SK-N-MC (cell line): ENCODE measurements at places on chromosomes 4 and X.

DNA sequence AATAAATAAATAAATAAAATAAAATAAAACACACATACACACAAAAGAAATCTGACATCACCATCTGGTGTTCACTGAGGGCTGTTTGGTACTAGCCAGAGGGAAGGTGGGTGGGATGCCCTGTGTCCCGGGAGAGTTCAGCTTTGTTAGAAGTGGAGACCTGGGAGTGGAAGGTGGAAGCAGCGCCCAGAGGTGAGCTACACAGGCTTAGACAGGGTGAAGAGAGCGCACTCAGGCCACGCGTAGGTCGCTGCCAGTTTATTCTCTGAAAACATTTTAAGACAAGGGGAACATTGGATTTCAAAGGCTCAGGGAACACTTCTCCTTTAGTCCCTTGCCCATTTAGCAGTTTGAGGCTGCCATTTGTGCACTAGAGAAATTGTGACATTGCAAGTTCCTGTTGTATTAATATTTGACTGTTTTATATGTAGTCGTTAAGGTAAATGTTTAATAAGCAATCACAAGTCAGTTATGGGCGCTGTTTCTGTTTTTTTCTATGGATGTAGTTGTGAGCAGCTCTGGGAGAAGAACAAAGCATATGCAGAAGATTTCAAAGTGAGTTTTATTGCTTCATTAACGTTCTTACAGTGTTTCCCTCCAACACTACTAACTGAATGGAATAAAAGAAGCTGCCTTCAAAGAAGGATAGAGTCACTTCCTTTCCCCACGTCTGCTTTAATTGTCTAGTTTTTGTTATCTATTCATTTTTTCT lies 405.5 kb upstream of the NR3C2 start:
- DNase-seq: no peak

- DNase-seq: peak; percentile 88
Observed at GRCh38 chr4:87150498-87151261, 69.7 kb downstream of the KLHL8 start.

DNA sequence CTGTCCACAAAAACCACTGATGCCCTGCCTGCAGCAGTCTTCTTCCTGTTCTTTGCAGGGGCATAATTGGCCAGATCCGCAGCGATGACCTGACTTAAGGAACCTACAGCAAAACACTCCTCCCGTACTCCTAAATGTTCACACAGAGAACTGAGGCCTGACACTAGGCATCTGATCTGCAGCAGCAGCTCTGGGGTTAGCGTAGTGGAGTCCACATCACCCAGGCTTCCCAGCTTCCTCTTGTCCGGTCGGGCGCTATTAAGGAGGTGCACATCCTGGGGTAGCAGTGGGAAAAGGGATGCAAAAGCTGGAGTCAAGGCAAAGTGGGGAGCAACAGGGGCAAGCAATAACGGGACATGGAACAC lies 758 bp downstream of the SCFD2 start:
- no peak for DNase-seq

DNA sequence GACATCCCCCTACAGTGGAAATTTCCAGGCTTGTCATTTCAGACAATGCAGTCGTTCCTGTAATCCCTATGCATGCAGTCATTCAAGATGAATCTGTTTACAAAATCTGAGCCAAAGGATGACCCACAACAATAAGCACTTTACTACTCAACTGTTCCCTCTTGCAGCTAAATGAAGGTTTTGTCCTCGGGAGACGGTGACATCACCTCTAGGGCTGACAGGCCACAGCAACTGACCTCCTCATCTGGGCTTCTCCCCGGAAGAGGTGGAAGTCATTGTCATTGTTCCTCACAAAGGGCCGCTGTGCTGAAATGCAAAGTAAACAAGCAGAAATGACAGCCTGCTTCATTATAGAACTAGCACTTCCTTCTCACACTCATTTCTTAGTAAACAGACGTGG lies 29.2 kb downstream of the CLRN2 start:
- DNase-seq: no peak

GRCh38 chr4:14117575-14118238 lies 490.2 kb upstream of the BOD1L1 start:
- DNase-seq: no peak

GRCh38 chrX:118974088-118974907 lies at the start of gene LONRF3:
TSS of gene LONRF3 (plus strand) at chrX:118974618. CDS start at chrX:118974781, 163 bp downstream.
- DNase-seq: no peak

DNA sequence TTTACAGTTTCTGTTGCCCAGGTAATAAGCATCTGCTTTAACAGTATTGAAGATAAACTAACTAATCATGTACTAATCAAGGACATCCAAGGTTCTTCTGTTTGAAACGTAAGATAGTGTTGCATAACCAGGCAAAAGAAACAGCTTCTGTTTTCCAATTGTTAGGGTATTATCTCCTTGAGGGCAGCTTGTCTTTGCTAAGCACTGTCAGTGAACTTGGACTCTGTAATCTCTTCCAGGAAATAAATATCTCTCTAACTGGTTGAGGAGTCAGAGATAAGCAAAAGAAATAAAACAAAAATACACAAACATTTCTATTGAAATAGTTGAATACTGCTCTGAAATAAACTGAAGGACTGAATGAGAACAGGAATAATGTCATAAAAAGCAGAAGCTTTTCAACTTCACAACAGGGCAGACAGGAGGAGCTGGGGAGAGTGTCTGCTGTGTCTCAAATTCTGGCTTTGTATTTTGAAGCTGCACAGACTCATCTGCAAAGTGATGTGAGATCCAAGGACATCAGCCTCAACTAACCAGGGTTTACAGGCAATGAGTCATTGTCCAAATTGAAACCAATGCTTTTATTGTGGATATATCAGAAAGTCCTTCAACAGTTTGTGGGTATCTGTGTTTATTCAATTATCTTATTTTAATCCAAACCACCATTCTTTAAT lies 1253.0 kb upstream of the PCDH7 start:
- DNase-seq: no peak

DNA sequence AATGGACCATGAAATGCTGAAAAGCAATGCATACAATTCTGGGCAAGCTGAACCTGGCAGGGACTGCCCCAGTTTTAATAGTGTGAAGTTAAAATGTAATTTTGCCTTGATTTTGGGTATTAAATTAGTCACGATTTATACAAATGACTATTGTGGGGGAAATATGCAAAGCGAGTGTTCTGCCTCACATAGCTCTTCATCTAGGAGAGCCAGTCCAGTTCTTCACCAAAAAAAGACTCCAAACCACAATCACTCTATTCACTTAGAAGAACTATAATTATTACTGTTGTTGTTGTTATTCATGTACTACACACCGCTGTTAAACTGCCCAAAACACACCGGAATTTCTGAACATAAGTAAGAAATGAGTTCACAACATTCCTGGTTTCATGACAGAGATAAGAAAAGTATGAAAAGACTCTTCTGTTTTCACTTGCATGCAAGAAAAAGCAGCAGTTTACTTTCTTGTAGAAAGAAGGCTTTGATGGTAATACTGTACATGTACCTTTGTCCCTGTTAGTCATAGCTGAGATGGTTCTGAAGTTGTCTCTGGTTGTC lies 101.9 kb downstream of the QRFPR start:
- no peak for DNase-seq

DNA sequence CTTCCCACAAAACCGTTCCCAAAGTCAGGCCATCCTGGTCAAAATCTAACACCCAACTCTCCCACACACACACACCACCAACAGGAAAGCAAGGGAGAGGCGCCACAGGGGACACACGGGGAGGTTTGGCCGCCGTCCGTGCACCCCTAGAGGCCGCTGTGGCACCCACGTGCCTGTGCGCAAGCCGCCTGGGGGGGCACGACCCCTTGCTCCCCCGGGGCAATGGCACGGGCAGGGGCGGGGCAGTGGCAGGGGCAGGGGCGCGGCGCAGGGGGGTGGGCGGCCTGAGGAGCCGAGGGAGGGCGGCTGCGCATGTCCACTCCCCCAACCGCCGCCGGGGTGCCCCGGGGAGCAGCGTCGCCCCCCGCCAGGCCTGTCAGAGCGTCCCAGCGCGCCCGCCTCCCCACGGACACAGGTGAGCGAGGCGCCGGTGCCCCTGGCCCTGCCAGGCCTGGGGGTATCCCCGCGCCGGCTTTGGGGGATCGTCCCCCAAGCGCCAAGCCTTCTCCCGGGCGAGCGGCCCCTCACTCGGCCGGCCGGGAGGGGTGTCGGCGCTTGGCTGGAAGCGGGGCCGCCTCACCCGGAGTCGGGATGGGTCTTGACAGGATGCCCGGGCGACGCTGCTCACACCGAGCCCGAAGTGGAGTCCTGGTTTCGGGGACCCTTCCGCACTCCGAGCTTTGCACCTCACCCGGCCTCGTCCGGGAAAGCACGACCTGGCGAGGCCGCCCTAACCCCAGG lies at the start of gene ERAS:
TSS of gene ERAS (plus strand) at position 379 of the 741 bp plus-strand sequence. CDS start 2,611 bp downstream, outside the sequence.
- DNase-seq: no peak

DNA sequence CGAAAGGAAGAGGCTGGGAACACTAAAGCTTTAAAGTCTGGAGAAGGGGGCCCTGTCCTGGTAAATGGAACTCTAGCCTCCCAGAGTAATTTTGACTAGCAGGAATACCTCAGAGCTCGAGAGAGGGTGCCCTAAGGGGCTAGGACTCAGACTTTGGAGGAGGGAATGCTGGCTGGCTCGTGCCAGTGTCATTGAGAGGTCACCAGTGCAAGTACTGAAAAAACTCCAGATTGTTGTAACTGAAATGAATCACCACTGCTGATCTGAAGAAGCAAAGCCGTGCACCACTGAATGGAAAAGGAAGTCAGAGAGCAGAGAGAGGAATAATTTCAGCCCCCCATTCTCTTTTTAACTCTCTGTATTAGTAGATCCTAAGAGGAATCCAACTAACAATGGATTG lies 690.2 kb downstream of the FAT4 start:
- no peak for DNase-seq

DNA sequence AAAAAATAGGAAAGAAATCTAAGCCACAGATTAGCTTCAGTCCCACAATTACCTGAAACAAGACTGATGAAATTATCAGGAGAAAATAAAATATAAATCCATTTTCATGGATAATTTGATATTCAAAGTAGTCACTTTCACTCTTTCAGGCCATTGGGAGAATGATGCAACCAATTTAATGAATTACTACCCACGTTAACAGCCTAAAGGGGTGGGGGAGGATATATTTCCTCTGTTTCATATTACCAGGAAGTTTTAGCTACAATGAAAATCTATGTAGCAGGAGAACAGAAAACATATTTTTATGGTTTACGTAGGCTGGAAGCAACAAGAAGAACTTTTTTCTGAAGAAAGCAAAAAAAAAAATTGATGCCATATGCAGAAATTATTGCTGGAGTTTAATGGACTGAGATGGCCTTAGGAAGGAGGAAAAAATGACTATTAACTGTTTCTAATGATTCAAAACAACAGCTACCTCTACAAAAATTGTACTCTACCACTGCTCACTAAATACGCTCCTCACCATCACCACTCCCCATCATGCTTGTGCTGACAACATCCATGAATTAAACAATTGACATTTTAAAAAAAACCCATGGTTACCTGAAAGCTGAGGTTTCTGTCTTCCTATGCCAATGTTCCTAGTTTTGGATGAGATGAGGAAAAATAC lies 100.9 kb downstream of the CXXC4 start:
- DNase-seq: peak; percentile 85

- peak; percentile 99 for DNase-seq
Observed at GRCh38 chr4:40194602-40195161, 2.1 kb upstream of the RHOH start.

- DNase-seq: no peak
Observed at GRCh38 chr4:140168474-140168873, 14.5 kb upstream of the MAML3 start.

GRCh38 chrX:11287505-11287904 lies 5.7 kb upstream of the AMELX start:
- no peak for DNase-seq

DNA sequence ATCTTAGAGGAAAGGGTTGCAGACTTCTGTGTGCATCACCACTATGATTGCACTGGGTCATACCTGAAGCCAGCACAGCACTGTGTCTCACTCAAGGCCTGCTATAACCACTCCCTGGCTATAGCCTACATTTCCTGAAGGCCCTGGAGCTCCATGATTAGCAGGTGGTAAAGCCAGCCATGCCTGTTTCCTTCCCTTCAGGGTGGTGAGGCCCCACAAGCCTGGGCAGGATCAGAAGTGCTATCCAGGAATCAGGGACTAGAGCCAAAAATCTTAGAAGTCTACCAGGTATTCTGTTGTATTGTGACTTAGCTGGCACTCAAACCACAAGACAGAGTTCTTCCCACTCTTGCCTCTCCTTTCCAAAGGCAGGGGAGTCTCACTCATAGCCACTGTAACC lies 734.6 kb downstream of the GLUD2 start:
- no peak for DNase-seq

- no peak for DNase-seq
Observed at GRCh38 chrX:39504850-39505259, 592.9 kb downstream of the BCOR start.

DNA sequence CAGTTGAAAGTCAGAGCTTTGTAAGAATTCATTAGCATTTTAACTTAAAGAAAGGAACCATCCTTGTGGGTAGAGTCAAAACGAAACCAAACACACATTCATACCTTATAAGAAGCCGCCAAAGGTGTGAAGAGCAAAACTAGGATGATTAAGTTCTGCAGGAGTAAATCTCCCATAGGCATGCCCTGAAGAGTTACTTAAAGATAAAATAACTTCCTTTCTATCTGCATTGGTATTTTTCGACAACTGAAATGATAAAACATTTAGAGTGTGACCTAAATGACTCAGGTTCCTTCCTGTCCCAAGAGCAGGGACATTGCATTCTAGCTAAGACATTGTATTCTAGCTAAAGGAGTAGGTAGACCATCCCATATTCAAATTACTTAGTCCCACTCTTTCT lies 75.3 kb downstream of the BCOR start:
- no peak for DNase-seq

- no peak for DNase-seq
Observed at GRCh38 chrX:50877310-50877709, 33.2 kb upstream of the BMP15 start.

GRCh38 chr4:175536852-175537453 lies 275.1 kb downstream of the GPM6A start:
- no peak for DNase-seq

- no peak for DNase-seq
Observed at GRCh38 chr4:20219521-20219920, 32.2 kb upstream of the SLIT2 start.

DNA sequence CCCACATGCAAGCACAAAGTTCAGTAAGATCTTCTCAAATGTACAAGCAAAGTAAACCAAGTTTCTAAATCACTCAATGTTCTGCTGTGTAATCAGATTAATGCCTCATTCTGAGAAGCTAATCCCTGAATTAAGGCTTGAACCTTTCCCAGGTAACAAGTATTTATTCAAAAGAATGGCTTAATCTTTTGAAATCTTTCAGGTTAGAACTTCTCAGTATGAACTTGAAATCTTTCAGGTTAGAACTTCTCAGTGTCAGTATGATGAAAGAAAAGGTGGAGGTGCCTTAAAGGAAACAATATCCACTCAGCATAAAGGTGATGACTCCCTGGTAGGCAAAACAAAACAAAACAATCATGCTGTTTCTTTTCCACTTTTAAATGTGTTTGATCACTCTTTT lies 29.0 kb downstream of the TMPRSS11B start:
- no peak for DNase-seq

GRCh38 chrX:43552156-43552555 lies 103.9 kb upstream of the MAOA start:
- no peak for DNase-seq

GRCh38 chr4:137390707-137391106 lies 141.6 kb downstream of the PCDH18 start:
- DNase-seq: peak; percentile 94
